ENCODE measurements at places on chromosomes 4 and X. TPM values are rescaled to one million over a fixed set of nuclear protein-coding genes. Genes with fewer than 3 reads are reported as not detected.
A peak's percentile ranks its signal among the peaks of the same experiment; 100 is the strongest.

The YIPF7 gene
- not detected for total RNA-seq

DNA sequence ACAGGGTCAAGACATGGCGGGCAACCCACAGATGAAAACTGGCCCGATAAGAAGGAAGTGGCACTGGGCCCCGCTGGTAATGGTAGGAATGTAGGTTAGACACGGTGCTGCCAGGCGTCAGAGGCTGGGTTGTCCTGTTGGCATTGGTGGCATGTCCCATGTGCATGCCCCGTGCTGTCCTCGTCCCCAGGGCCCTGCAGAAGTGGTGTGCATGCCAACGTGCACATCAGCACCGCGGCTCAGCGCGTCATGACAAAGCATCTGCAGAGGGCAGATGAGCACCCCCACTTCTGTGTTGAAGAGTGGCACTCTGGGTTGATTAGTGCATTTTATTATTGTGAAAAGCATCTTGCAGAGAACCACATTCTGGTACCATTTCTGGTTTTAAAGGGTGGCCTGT lies 35.6 kb downstream of the NELFA start:
- no peak for DNase-seq

DNA sequence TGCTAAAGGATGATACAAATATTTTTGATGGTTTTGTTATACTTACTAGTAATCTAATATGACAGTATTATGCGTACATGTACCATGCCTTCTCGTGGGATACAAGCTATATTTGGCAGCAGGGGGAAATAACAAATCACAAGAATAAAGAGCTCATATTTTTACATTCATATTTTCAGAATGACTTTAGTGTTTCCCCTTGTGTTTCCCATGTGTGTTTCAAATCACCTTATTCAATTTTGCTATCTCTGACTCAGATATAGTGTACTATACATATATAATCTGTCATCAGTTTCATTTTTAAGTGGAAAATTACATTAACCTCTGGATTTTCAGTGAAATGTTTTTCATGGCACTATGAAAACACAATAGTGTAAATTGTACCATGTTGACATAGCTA lies 146.8 kb downstream of the RPA4 start:
- DNase-seq = no peak

DNA sequence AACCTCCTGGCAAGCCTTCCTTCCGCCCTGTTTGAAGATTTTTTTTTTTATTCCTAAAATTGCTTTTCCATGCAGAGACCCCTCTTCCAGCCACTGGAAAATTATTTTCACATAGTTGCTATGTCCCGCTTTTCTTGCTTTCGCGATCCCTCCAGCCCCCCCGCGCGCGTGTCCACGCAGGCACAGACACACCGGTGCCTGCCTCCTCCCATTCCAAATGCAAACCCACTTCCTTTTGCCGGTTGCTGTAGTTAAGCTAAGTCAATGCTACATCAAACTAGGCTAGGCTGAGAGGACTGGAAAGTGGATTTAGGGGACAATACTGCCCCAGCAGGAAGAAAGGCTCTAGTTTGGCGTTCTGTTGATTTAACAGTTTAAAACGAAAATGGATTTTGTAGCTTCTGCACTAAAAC lies 111.0 kb downstream of the DHX15 start:
- DNase-seq = peak; percentile 40

DNA sequence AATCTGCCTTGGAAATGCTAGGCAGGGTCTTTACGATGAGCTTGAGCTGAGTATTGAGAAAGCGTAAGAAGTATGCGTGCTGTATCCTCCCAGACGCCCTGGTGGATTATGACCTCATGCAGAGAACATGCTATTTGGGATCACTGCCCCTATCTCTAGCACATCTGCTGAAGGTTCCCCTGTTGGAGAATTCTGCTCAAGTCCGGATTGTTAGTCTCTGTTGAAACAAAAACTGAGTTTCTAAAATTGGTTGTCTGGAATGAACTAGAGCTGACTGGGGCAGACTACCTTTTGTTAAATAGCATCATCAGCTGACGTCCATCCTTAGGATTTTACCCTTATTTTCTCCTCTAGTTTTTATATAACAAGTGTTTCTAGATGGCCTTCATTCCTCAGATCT lies 7.5 kb downstream of the FHDC1 start:
- DNase-seq = no peak

DNA sequence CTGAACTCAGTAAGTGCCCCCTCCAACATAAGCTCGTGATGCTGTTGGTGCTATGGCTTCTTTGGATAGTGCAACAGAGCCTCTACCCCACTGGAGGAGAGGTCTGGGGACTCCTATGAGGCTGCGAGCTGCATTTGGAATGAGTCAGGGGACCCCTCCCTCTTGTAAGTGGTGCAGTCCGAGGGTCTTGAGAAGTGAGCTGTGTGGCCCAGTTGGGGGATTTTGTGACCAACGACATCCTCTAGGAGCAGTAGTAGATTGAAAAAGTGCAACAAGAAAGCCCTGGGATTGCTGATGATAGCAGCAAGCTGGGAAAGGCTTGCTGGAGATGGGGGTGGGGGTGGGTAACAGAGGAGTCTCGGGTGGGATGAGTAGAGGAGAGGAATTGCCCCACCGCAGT lies 3.1 kb downstream of the FRMPD3 start:
- DNase-seq = no peak

DNA sequence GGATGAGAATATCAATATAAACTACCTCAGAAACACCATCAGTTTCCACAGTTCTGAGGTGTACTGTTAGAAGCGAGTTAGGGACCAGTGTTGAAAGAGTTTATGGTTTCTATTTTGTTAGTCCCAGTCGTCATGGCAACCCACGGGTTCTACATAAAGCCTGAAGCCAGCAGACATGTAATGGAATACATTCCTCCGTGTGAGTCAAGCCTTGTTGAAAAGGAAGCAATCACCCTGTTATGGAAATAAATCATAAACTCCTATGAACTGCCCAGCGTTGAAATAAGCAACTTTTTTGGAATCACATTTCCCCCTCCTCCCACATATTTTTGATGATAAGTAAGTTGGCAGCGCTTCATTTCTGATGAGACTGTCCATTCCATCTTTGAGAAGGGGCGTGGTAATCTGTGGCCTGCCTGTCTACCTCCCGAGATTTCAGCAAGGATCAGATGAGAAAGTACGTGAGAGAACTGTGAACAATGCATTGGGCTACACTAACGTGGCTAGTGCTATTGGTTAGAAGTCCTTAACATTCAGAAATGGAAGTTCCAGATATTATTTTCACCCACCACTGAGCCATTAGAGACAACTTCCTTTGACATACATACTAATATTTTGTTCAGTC lies 40.4 kb upstream of the PDHA1 start:
- DNase-seq = peak; percentile 27

DNA sequence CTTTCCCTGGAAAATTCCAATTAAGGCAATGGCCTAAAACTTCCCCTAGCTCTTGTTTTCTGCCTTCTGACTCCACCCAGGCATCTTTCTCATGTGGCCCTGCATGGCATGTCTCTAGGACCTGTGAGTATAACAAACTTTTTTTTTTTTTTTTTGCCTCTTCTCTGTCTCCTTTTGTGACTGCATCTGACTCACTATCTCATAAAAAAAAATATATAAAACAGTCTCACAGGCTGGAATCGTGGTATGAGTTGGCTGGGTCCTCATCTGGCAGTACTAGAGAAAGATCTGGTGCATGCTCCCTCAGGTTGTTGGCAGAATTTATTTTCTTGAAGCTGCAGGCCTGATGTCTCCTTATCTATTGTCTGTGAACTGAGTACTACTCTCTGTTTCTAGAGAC lies 313.9 kb downstream of the TECRL start:
- no peak for DNase-seq

DNA sequence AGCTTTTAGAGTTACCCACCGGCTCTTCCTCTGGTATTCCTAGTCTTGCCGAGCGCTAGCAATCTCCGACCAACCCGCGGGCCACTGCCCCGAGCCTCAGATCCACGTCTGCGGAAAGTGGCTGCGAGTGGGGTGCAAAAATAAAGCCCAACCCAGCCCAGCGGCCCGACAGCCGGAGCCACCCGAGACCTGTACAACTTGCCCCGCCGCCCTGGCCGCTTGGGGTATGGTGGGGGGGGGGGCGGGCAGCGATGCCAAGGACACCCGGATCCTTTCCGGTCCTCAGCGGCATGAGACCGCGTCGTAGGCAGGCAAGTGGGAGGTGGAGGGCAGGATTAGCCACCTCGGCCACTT lies 1.6 kb downstream of the SLITRK4 start:
- DNase-seq = no peak

DNA sequence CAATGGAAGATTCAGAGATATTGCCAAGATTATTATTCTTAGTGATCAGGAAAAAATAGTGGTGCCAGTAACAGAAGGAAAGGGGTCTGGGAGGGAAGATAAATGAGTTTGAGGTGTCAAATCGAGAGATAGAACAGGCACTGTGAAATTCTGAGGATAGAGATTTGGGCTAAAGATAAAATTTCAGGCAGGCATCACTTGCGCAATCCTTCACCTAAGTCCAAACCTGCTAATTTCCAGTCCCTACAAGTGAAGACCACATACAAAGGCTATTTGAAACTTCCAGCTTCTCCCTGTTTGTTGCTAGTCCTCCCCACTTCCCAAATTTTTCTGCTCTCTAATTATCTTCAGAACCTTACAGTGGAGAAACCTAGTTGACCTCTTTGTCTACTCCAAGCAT lies 494.6 kb downstream of the MAGEE1 start:
- no peak for DNase-seq

The MAGEA10 gene
- total RNA-seq = not detected

The GLRB gene
- 20.7 TPM for total RNA-seq

DNA sequence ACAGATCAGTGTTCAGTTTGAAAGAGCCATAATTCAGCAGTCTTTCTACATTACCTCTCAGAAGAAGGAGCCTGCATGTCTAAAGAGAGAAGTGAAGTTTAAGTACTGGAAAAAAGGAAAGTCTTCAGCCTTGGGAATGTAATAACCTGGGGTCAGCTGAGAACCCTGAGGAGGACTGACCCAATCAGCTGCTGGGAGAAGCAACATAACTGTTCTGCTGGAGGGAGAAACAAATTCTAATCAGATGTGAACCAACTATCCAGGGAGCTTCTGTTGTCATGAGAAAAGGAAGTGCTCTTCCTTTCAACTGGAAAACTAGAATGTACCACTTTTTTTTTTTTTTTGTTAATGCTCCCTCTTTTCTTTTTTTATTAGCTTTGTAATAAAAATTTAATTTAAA lies 64.5 kb upstream of the PDE5A start:
- no peak for DNase-seq

DNA sequence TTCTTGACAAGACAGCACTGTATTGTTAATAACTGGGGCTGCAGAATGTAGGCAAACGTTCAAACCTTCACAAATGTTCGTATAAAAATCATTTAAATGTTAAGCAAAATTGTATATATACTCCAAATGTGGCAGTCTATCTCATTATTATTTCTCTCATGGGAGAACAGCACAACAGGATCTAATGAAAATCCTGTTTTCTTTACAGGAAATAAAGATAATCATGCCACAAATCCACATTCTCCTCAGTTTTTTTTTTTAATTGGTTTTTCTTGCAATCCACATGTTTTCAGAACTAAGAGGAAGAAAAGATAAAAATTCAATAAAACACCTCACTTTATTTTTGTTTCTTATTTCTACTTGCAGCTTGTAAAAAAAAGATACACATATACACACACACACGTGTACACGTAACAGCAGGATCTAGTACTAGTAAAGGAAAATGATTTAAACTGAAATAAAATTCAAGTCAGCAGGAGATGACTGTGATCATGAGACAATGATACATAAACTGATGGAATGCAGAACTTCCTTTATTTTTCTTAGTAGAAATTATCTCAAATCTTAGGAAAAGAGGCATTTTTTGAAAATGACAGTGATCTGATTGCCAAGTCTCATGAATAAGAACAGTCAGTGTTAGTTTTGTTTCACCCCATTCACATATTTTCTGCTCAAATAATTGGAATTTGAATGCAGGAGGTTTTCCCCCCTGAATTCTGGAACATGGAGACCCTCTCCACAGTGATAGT lies 11.3 kb downstream of the APBB2 start:
- DNase-seq = no peak

DNA sequence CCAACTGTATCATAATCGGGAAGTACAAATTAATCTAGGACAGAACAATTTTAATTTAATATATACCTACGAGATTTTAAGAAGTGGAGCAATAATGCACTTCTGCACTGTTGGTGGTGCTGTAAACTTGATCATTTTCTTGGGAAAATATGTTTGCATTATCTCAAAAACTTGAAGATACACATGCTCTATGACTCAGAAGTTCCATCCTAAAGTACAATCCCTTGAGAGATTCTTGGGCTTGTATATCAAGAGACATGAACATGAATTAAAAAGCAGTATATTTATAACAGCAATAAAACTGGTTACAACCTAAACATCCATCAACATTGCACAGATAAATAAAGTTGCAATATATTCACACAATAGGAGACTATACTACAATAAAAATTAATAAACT lies 168.8 kb downstream of the CLCN4 start:
- no peak for DNase-seq

DNA sequence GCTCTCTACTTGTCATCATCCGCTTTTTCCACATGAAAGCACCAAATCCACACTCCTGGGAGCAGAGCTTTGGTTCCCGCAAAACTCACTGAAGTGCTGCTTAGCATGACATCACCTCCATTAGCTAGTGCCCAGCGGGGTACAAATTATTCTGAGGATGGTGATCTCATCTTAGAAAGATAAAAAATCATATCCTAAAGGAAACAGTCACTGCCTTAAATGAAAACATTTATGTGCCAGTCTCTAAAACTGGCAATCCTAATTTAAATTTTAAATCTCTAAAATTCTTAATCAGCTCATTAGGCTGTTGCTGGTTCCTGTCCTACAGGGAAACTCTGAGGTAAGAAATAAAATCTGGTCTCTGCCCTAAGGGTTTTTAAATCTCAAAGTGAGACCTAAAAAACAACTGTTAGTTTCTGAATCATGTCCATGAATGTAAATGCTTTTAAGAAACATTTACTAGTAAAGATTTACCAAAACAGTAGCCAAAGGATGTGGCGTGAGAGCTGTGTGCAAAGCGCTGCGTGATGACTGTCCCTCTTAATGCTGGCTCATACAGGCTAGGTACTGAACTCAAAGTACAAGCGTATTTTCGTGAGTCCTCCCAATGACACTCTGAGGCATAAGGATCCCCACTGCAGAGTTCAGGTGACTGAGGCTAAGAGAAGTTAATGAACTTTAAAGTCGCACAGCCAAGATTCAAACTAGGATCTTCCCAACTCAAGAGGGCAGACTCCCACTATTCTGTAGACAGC lies 4.5 kb downstream of the CASP3 start:
- peak; percentile 86 for DNase-seq

DNA sequence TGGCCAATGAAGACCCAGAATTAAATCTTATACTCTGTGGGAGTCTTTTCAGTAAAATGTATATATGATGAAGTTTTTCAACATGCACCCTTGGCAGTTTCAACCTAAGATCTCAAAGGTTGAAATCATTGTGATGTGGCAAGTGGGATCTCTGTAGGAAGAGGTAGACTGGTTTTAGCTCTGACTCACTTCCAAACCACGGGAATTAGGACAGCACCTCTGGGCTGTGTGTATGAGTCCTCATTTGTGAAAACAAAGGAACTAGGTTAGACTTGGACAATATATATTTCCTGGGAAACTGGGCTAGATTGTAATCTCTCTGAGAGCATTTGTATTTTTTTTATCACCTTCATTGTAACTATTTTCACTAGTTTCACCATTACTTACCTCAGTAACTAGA lies 333.0 kb downstream of the ADGRL3 start:
- DNase-seq = peak; percentile 57

The LNX1 gene
- total RNA-seq = 1.7 TPM

The CRMP1 gene
- total RNA-seq = 0.25 TPM

- DNase-seq = peak; percentile 29
Measured at GRCh38 chrX:115226929-115227328, 7.0 kb downstream of the LRCH2 start.

The AMER1 gene
- 1.2 TPM for total RNA-seq

GRCh38 chrX:39453889-39454621 lies 643.7 kb downstream of the BCOR start:
- no peak for DNase-seq

The GDPD2 gene
- total RNA-seq = 0.05 TPM

The CCKAR gene
- 0.05 TPM for total RNA-seq

All from renal cortical epithelial cell (primary cell).